ENCODE measurements at places on chromosomes 2 and 18.
A peak's percentile ranks its signal among the peaks of the same experiment; 100 is the strongest.

DNA sequence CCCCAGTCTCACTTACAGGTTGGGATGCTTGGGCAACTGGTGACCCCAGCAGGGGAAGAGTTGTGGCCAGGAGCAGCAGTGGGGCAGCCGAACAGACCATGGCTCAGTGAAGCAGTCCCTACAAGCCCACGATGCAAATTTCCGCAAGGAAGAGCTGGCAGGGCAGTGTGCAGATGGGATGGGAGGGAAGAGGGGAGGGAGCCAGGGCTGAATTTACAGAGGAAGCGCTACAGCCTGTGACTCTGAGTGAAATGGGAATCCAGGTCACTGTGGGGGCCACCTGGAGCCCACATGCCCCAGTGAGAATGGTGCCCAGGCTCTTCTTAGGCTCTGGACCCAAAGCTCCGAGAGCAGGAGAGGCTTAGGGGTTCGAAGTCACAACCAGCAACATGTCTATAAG is 27.0 kb upstream of the SELENOI start:
- DNase-seq = no peak

- DNase-seq = no peak
Observed at GRCh38 chr2:210496512-210496911, 20.0 kb upstream of the LANCL1 start.

DNA sequence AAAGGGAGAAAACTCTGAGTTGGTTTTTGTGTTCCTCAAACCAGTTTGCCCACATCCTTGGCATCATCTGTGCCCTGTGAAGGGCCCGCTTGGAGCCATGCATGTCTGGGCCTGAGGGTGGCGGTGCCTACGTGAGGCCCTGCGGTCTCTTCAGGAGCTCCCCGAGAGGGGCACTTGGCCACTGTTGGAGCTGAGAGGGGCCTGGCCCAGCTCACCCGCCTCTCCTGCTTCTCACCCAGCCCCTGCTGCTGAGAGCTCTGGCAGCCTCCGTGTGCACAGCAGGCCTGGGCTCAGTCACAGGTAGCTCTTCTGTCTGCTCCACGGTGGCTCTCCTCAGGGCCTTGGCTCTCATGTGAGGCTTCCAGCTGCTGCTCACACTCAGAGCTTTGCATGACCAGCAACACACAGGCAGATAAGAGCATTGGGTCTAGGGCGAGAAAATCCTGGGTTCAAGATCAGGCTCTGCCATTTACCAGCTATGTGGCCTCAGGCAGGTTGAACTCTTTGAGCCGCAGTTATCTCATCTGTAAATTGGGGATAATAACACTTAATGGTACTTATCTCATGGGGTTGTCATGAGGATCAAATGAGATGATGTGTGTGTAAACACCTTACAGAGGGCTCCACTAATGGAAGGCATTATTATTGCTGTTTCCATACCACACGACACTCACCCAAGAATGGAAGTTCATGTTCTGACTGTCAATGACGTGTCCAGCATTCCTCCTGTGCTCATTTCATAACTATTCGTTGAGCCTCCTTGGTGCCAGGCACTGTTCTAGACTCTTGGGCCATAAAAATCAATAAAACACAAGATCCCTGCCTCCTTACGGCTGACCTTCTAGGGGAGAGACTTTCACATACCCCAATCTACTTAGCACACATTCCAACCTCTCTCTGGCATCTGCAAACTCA is 41.6 kb upstream of the PLB1 start:
- no peak for DNase-seq

- no peak for DNase-seq
Observed at GRCh38 chr18:8406186-8406867, 202.9 kb upstream of the RAB12 start.

GRCh38 chr2:16223841-16224177 is 283.5 kb downstream of the MYCN start:
- DNase-seq = no peak

GRCh38 chr2:59182249-59182648 is 941.1 kb upstream of the FANCL start:
- no peak for DNase-seq

DNA sequence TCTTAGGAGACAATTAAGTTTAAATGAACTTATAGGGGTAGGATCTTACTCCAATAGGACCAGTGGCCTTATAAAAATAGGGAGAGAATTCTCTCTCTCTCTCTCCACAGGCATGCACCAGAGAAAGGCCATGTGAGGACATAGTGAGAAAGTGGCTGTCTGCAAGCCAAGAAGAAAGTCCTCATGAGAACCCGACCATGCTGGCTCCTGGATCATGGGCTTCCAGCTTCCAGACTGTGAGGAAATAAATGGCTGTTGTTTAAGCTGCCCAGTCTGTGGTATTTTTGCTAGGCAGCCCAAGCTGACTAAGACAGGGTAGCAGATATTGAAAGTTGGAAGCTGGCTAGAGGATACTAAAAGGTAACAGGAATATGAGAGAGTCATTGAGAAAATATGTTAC is 454.0 kb downstream of the NBAS start:
- DNase-seq = no peak

DNA sequence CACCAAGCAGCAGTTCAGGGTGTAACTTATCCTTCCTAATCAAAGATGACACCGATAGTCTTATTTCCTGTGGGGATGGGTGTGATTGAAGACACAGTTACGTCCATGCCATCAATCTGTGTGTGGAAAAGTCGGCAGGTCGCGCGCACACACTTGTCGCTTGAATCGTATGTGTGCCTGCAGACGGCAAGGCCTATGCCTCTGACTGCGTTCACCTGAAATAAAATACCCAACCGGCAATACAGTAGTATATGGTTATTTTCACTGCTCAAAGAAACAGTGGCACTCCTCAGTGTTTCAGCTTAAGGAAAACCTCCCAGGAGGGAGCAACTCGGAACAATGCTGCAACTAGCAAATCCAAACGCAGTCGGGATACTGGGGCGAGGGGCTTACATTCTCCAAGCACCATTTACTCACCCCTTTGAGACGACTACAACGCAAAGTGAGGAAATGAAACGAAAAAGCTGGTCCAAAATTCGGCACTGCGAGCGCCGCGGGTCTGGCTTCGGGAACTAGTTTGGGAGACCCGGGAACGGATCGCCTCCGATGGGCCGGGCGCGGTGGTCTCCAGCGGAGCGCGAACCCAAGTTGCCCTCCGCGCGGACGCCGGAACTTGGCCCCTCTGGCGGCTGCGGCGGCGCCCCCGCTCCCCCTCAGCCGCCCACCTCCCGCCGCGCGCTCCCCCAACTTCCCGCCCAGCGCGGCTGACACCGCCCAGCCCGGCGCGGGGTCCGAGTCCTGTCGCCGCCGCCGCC is 675 bp downstream of the PRKD3 start:
- peak; percentile 58 for DNase-seq

DNA sequence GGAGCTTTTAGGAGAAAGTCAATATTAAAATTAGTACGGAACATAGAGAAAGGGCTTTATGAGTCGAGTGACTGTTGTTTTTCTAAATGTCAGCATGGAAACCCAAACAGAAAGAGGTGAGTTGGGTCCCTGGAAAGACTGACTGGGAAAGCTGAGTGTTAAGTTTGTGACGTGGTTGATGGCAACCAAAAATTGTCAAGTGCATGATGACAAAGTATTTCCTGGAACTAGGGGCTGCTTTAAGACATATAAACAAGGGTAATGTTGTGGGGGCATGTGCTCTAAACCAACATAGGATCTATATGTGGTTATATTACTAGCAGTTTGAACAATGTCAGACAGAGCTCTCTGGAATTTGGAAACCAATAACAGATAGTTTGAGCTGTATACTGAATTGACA is 50.9 kb upstream of the GPD2 start:
- no peak for DNase-seq

- DNase-seq = no peak
Observed at GRCh38 chr18:79727211-79727610, 47.6 kb downstream of the CTDP1 start.

- no peak for DNase-seq
Observed at GRCh38 chr2:170878066-170878465, 51.0 kb upstream of the GORASP2 start.

DNA sequence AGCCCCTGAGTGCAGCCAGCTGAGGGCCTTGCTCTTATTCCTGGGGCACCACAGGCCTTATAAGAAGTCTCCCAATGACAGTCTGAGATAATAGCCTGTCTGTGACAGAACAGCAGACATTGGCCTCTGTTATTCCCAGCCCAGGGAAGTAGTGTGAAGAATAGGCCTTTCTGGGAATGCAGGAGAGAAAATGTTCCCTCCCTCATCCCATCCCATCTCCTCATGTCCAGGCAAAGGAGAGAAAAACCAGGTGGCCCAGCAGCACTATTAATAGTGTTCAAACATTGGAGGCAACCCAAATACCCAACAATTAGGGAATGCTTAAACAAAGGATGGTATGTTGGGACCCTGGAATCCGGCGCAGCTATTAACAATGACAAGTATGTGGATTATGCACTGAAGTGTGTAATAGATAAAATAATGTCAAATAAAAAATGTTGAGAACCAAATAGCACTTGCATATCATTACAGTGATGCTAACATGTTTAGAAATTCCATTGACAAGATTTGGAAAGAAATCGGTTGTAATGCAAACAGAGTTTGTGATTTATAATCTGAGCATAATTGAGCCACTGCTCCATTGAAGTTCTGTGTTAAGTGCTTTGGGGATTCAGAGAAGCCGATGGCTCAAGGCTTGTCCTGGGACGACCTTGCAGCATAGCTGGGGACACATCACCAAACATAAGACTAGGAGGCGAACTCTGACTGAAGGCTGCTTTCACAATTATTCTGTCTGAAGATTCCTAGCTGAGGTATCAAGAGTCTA is 69.3 kb downstream of the LBH start:
- DNase-seq = no peak

- no peak for DNase-seq
Observed at GRCh38 chr2:105127289-105127915, 89.5 kb downstream of the MRPS9 start.

- no peak for DNase-seq
Observed at GRCh38 chr2:27186613-27187345, 25.1 kb upstream of the ATRAID start.

DNA sequence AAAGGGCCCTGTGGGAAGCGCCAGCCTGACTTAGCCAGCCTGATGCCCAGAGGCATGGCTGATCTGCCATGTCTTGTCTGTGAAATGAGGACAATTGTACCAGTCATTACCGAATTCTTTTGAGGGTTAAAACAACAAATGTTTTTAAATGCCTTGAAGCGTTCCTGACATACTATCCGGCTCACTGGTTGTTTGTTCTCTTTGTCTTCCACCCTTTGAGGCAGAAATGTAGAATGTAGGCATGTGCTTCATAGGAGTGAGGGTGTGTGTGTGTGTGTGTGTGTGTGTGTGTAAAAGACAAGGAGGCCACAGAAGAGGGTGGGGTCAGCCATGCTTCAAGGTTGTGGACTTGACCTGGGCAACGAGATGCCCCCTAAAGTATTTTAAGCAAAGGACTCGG is 35.5 kb downstream of the TGFBRAP1 start:
- no peak for DNase-seq

GRCh38 chr2:441258-442022 is 153.5 kb upstream of the ALKAL2 start:
- DNase-seq = no peak

- DNase-seq = no peak
Observed at GRCh38 chr2:27351802-27352598, 4.6 kb downstream of the GTF3C2 start.

GRCh38 chr2:176491172-176491904 is 222.1 kb downstream of the MTX2 start:
- DNase-seq = peak; percentile 32

DNA sequence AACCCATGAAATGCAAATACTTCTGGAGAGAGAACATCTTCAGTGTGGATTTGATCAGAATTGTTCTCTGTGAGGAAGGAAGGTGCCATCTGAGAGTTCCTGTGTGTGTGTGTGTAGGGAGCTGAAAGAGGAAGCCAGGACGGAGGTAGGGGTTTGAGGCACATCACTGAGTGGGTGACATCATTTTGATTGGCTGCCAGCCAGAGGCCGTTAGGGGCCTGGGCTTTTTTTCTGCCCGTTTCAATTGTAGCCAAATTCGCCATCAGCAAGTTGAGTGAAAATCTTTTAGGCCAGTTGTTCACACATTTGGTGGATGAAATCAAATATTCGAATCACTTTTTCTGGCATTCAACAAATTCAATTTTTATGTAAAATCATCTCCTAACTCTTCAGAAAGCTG is 48.9 kb downstream of the TSN start:
- no peak for DNase-seq

- peak; percentile 59 for DNase-seq
Observed at GRCh38 chr2:98463988-98464771, 19.5 kb downstream of the INPP4A start.

DNA sequence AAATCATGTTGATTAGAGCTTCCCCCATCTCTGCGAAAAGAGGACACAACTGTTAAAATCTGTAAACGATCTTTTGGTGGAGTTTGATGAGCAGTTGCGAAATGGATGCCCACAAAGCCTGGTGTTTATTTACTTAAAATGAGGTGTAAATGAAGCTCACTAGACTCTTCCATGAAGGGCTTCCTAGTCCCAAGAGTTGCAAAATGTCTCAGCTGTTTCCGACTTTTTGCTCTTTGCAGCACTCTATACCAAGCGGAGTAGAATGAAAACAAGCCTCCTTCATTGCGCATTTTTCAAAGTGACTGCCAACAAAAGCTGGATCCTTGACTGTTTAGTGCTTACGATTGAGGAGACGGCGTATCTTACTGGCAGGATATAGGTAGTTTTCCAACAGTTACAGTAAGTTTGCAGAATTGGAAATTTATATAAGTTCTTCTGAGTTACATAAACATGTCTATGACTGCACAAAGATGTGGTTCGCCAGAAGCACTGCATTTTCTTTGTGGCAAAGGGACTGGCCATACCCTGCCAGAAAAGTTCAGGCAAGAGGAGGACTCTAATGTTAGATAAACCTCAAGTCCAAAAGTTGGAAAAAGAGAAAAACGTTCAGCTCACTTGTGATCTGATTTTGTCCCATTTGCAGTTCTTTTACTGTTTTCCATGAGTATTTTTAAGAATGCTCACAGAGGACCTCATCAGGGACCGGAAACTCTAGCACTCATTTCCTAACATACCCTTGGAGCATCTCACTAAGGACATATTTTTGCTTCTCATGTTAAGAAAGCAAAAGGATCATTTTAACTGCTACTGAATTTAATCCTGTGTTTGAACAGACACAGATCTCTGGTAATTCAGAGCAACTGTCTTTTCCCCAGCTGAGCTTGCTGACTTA is 42.7 kb downstream of the COLEC12 start:
- no peak for DNase-seq

DNA sequence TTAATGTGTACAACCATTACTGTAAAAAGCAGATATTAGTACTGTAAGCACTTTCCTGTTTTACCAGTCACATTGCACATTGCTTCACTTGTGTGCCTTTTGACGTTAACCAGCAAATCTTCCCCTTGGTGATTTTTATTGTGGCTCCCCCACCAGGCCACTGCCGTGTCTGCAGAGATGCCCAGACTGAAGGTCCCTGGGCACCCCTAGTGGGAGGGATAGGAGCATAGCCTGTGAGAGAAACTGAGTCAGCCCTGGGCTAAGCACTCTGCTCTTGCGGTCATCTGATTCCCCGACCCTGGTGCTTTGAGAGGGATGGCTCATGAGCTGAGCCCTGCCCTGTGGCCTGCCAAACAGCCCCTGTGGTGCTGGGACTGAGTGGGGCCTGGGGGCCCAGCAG is 73.4 kb downstream of the INPP4A start:
- DNase-seq = no peak

All from mucosa of descending colon (tissue), 3 donors.